ENCODE measurements at places on chromosomes 12 and 14.

DNA sequence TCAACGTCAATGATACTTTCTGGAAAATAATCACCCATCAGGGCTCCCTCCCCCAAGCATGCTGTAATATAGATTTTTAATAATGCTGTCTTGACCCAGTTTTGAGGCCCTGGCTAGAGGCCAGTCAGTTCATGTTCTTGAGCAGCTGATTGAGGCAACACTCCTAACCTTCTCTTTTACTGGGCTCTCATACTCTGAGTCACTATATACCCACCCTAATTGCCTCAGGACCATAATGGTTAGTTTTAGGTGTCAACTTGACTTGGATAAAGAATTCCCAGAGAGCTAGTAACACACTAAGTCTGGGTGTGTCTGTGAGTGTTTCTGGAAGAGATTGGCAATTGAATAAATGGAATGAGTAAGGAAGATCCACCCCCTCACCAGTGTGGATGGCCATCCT is 527.0 kb upstream of the ATP2B1 start:
- peak; percentile 74 for DNase-seq

- DNase-seq, result peak; percentile 94
These were observed 1.4 kb upstream of the FOS start for GRCh38 chr14:75277008-75277814.

- no peak for DNase-seq
These were observed 80.4 kb downstream of the FOXN4 start for GRCh38 chr12:109228664-109229063.

- no peak for DNase-seq
These were observed 30.6 kb downstream of the CDKL1 start for GRCh38 chr14:50366115-50366514.

GRCh38 chr14:100590726-100591452 is 3.7 kb upstream of the BEGAIN start:
- DNase-seq, result no peak

DNA sequence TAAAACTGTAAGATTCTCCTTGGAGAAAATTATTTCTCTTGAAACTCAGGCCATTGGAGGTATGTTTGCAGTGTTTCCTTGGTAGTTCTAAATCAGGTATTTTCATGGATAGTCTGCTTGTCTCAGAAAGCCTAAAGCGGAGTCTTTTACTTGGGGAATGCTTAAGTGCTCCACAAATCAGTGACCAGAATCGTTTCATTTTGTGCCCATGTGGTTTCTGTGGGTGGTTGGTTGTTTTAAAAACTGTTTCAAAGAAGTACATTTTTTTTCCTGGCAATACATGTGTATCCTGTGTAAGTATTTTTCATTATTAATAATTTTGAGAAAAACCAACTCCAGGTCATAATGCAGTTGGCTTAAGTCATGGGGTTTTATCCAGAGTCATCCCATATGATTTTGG is 33.6 kb downstream of the CCDC91 start:
- DNase-seq, result no peak

- no peak for DNase-seq
These were observed 312.4 kb upstream of the PRKD1 start for GRCh38 chr14:30240018-30240417.

DNA sequence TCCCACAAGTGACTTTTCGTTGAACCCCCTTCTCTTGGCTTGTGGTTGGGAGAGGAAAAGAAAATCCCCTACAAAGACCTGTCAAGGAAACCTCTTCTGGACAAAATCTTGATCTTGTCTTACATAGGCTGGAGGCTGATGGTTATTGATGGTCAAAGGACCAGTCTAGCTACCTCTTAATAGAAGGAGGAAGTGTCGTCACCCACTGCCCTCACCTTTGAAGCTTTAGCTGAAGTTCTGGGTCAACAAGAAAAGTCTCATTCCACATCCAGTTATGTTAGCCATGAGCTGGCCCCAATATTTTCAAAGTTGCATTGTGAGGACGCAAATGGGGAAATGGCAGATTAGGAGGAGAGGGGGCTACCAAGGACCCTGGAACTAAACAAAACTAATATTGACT is 6.2 kb upstream of the KSR2 start:
- DNase-seq, result no peak

DNA sequence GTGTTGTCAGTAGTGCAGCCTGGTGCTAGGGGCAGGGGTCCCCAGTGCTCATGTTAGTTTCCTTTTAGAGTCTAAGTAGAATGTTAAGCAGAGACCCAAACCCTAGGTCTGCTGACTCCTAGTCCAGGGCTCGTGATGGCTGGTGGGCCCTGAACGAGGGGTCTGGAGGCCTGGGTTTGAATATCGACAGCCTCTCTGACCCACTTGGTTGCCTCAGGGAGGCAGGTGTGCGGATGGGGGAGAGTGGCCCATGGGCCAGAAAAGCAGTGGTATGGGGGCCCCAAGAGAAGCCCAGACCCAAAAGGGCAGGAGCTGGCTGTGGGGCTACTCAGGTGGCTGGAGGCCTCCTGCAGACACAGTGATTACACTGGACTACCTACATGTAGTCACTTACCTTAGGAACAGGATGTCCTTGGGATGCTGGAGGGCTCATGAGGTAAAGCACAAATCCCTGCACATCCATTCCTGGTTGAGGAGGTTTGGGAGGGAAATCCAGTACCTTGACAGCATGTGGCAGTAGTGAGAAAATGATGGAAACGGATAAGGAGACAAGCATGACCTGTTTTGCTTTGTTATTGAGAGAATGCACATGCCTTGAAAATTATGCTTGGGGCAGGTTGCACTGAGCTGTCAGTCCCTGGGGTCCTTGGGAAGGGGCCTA is 1.7 kb upstream of the SLC25A29 start:
- DNase-seq, result no peak

DNA sequence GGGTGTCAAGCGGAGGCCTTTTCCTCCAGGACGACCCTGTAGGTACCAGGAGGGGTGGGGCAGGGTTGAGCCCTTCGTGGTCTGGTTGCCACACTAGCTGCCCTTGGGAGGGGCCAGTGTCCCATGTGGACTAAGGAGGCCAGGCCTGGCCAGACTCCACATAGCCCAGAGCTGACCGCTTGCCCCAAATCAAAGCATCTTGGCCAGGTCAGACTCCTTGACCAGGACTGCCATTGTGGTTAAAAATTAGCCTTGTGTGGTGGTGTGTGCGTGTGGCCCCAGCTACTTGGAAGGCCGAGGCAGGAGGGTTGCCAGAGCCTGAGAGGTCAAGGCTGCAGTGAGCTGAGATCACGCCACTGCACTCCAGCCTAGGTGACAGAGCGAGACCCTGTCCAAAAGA is 24.8 kb downstream of the ALDH2 start:
- DNase-seq, result no peak

DNA sequence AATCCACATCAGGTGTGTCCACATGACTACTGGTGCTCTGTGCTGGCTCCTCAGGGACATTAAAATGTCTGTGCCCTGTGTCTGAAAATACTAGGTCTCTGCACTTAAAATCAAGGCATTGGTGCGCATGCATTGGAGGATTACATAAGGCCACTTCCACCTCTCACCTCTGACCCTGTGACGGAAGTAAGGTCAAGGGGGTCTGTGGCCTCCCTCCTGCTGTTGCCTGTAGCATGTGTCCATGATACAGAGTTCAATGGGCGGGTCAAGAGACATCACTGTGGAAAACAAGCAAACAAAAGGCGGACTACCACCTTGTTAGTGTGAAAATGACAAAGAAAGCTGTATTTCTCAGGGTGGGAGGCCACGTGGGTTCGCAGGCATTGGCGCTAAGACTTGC is 208.6 kb upstream of the PWP1 start:
- no peak for DNase-seq

DNA sequence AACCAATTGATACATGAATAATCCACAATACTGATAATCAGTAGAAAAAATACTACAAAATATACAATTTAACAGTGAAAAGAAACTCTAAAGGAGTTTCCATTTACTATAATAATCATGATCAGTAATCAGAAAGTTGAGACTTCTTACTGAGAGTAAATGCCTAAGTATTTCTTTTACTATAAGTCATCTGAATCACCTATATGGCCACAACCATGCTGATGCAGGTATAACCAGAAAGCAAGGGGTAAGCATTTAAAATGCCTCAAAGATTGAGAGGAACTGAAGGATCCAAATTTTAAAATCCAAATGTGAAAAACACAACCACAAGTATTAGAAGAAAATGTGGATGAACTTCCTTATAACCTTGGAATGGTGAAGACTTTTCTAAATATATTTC is 23.4 kb downstream of the CDK17 start:
- DNase-seq, result no peak

DNA sequence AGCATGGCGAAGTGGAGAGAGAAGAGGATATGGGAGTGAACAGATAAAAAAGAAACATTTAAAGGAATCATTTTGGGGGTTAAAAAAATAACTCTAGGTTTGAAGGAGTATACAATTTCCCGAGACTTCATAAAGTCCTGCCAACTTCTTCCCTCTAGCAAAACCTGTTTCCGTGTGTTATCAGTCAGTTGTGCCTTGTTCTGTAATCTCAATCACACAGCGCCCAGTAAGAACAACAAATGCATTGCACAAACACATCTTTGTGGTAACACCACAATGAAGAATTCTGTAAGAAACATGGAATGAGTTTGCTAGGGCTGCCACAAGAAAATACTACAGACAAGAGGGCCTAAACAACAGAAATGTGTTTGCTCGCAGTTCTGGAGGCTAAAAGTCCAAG is 144.7 kb upstream of the FUT8 start:
- no peak for DNase-seq

DNA sequence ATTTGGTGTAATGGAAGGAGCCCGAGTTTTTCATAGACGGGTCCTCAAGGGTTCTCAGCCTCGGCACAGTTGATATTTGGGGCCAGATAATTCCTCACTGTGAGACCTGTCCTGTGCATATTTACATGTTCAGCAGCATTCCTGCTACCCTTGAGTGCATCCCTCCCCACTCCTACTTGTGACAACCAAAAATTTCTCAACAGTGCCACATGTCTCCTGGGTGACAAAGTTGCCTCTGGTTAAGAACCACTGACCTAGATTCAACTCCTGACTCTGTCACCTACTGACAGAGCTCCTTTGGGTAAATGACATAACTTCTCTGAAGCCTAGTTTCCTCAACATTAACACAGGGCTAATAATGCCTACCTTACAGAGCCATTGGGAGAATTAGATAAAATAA is 60.4 kb downstream of the TTC9 start:
- DNase-seq, result no peak

DNA sequence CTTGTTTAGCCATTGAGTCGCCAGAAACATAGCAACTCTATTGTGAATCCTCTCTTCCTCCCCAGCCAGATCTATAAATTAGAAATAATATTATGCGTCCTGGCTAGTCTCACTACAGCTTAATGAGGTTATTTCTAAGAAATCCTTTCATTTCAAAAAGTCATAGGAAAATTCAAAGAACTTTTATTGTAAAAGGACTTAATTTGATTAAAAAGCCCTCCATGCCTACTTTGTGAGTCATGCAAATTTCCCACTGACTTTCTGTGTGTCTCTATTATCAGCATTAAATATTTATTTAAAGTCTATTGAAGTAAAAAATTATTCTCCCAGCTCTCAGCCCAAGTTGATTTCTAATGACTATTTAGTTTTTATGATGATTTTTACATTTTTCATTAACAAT is 160.7 kb downstream of the PHLDA1 start:
- peak; percentile 53 for DNase-seq

DNA sequence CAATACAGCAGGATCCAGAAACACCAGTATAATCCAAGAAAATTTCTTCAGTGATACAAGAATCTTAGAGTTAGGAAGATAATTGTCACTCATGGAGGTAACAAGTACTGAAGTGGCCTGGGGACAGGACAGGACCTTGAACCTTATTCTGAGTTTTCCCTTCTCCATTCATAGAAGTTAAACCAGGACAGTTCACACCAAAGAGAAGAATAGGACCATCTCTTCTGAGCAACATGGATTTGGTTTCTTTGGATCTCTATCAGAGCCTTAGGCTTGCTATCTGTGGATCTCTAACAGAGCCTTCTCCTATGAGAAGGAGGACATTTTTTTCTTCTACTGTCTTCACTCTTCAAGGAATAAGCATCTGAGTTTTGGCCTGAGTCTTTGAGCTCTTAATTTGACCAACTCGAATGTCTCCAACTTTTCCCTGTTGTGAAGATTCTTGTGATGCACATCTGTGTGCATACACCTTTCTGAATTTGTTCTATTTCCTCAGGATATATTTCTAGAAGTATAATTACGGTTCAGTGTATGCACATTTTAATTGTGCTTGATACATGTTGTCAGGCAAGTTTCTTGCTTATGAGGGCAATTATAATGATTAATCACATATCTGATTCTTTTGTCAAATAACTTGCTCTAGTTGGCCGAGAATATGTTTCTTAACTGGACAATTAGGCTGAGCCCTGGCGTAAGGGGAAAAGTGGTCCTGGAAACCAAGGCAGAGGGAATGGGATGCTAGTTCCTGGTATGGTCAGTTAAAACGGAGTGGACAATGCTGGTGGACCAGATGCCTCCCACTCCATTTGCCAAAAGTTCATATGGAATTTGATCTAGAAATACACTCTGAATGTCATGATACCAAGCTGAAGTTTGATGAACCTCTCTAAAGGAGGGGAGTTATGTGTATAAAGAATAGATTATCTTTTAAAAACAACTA is 6.6 kb downstream of the KRT6A start:
- DNase-seq, result no peak

DNA sequence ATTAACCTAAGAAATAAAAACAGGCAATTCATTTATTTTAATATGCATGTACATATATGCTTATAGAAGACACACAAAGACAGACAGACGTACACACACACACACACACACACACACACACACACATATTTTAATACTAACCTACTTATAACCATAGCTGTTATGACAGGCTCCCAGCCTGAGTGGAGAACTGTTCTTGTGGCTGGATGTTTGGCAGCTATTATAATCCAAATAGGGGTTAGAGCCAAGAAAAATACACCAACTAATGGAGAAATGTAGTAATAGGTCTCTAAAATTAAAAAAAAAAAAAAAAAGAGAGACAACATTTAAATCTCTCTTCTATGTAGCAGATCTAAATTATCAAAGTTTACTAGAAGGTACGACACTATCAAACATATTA is 91.8 kb downstream of the SLC41A2 start:
- peak; percentile 93 for DNase-seq

DNA sequence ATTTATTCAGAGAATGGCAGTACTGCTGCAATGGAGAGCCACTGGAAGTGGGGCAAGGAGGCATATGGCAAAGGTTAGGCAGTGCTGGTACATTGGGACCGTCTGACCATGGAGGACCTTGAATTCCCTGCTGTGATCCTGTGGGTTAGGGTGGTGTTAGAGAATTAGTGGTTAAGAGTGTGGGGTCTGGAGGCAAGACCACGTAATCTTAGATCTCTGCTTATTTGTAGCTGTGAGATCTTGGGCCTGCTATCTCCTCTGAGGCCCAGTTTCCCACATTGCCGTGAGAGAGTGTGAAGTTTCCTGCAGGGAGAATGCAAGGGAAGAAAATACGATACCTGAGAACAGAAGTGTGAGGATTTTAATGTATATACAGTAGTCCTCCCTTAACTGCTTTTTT is 147.7 kb downstream of the ERC1 start:
- DNase-seq, result no peak
